ENCODE measurements at places on chromosomes 2 and 18.
A peak's percentile ranks its signal among the peaks of the same experiment; 100 is the strongest.

DNA sequence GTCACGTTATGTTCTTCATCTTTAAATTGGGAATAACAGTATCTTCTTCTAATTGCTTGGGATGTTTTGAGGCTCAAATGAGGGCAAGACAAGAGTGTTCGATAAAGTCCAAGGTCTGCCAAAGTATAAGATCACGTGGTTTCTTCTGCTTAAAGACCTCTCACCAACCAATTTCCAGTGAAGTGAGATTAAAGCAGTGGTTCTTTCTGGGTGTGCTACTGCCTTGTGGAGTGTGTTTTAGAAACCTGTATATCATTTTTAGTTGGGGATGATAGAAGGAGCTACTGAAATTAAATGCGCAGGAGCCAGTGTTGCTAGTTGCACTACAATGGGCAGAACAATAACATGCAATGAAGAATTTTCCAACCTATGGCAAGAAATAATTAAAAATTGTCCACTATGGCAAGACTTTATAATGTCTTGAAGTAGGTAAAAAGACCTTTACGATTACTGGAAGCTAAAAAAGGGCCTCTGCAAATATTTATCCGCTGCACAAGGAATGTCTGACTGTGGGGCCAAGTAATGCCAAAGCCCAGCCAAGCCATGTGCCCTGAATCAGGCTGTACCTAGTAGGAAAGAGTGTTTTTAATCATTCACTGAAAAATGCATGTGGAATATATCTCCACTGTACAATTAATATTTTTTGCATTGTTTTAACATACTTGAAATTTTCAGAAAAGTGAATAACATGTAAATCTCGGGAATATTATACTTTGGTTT is 244.5 kb upstream of the REG3G start:
- DNase-seq, result no peak

GRCh38 chr2:13652531-13653313 is 936.0 kb downstream of the TRIB2 start:
- DNase-seq, result peak; percentile 63

GRCh38 chr2:37344453-37345361 is at the start of gene QPCT:
TSS of gene QPCT (plus strand) at chr2:37344630. CDS start at chr2:37344732, 102 bp downstream.
- DNase-seq, result peak; percentile 69

GRCh38 chr18:5456577-5457461 is 87.0 kb downstream of the EPB41L3 start:
- DNase-seq, result peak; percentile 55

- DNase-seq, result peak; percentile 95
Observed at GRCh38 chr2:68062680-68063387, at the start of gene C1D. TSS of gene C1D (minus strand) at chr2:68063004. CDS start at chr2:68047310, 15,694 bp downstream.

DNA sequence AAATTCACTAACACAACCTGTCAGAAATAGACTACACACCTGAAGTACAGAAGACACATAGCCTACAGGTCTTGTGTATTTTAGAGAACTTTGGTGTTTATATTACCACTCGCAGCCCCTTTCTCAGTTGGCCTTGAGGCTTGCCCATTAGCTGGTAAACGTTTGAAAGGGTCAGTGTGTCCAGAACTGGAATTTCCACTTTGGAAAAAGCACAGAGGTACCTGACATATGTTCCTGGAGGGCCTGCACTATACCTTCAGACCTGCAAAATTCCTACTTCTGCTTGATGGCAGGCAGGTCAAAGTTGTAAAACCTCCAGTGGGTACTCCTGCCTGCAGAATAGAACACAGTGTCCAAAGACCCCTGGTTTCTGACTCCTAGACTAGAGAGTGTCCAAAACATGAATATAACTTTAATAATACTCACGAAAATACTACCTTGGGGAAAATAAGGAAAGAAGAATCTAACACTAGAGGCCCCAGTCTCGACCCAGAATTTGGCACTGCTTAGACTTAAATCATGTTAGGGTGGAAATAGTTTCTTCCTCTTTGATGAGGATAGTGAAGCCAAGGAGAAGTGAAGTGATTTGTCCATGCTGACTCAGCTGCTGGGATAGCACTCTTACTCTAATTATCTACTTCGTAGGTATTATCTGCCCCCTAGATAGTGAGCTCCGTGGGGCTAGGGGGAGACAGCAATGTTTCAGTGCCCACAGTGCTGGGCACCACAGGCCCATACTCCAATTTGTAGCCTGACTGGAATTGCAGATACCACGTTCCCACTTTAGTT is 2.8 kb downstream of the KCTD1 start:
- DNase-seq, result no peak

GRCh38 chr2:232541961-232542714 is 2.6 kb downstream of the CHRNG start:
- no peak for DNase-seq

GRCh38 chr2:128350736-128351135 is 32.1 kb upstream of the HS6ST1 start:
- DNase-seq, result no peak

DNA sequence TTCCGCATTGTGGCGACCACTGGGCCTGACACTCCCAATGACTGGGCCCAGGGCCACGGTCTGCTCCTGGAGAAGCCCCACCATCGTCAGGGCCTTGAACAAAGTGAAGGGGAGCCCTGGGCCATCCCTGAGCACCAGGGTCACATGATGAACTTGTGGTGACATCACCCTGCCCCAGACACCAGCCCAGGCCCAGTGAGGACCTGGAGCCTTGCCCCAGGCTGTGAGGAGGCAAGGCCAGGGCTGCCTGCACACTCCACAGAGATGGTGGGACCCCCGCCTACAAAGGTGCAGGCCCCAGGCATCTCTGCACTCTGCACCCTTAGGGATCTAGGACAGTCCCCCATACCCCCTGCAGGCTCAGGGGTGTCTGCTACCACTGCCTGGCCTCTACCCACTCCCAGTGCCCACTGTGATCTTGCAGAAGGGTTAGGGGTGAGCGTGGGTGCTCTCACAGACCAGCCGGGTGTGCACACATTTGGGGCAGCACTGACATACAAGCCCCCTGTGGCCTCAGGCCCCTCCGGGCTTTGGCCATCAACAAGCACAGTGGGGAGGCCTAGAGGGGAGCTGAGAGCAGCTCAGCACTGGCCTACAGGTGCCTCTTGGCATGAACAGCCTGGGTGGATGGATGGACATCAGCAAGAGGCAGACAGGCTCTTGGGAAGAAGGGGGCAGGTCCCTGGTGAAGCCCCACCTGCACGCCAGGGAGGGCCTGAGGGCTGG is 624.0 kb upstream of the LRRTM4 start:
- DNase-seq, result no peak

DNA sequence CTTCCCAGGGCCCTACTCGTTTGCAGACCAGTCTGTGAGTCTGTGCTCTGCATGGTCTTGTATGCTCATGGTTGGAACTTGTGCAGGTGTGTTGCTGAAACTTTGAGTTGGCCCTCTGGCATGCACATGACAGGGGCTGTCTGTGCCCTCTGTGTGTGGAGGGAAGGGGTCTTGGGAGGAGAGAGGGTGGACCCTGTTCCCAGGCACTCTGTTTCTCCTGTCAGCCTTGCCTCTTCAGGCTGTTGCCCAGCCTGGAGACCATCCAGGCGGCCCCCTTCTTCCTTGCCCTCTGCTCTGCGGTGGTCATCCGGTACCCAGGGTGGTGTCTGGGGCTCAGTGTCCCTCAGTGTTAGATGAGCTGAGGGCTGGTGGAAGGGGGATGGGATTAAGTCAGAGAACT is 39.5 kb downstream of the TET3 start:
- DNase-seq, result no peak

- peak; percentile 84 for DNase-seq
Observed at GRCh38 chr2:239275044-239275685, 125.7 kb downstream of the HDAC4 start.

DNA sequence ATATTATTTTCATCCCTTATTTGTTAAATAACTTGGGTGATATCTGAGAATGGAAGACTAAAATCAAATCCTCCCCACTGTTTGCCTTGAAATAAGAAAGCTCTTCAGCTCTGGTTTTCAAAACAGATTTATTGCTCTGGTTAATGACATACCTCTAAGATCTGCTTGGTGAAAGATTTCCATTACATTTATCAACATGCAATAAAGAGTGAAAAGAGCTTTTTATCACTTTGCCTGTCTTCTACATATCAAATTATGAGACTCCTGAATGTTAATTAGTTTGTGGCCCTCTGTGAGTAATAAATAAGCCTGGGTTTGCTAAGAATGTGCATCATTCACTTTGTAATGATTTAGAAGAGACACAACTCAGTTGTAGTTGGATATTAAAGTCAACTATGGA is 115.7 kb downstream of the PRKRA start:
- no peak for DNase-seq

- peak; percentile 45 for DNase-seq
Observed at GRCh38 chr2:158664987-158665386, 130.1 kb upstream of the DAPL1 start.

GRCh38 chr2:181596556-181596955 is 60.3 kb downstream of the CERKL start:
- no peak for DNase-seq

GRCh38 chr2:137493261-137493660 is 471.0 kb upstream of the HNMT start:
- no peak for DNase-seq

- no peak for DNase-seq
Observed at GRCh38 chr2:148416248-148416647, 228.3 kb upstream of the EPC2 start.

GRCh38 chr2:181309586-181309985 is 147.6 kb upstream of the ITGA4 start:
- no peak for DNase-seq

GRCh38 chr18:9608298-9608697 is 6.1 kb downstream of the PPP4R1 start:
- no peak for DNase-seq

DNA sequence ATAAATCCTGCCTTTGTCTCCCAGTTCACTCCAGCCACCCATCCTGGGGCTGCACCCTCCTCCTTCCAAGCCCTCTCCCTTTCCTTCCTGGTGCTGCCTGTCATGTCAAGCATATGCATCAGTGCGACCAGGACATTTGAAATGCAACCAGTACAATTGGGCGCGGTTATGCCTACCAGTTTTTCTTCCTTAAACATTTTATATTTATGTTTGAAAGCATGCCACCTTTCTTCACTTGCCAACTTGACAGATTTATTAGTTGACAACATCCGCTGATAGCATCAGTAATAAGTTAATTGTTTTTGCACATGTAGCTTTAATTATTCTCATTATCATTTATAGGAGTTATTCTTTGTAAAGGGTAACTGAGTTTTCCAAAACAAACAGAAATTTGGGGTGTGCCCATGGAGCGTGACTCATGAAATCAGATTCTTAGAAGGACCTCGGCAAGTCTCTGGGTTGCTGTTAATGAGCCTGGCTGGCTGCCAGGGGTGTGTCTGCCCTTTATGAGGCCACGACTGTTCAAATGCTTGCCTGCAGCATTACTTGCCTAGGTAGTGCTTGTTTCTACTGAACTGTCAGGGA is 32.8 kb upstream of the IL1B start:
- peak; percentile 52 for DNase-seq
